ENCODE measurements at places on chromosomes 7 and 10.

- DNase-seq, result peak; percentile 51
Observed at GRCh38 chr7:333393-333764, 43.4 kb downstream of the FOXL3 start.

DNA sequence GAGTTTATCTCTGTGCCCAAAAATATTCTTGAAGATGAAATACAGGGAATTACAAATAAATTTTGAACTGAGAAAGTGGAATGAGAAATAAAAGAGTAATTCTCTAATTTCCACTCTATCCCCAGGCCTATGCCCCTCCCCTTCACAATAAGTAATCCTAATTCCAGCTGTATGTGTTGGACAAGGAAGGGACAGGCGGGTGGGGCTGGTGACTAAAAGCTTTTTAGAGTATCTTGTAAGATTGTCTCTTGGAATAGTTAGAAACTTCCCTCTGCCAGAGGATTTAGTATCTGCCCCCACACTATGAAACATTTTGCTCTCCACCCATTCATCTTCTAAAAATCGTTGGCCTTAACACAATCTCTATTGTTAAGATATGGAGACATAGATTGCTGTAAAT, 199.2 kb downstream of the MBL2 start:
- peak; percentile 19 for DNase-seq

DNA sequence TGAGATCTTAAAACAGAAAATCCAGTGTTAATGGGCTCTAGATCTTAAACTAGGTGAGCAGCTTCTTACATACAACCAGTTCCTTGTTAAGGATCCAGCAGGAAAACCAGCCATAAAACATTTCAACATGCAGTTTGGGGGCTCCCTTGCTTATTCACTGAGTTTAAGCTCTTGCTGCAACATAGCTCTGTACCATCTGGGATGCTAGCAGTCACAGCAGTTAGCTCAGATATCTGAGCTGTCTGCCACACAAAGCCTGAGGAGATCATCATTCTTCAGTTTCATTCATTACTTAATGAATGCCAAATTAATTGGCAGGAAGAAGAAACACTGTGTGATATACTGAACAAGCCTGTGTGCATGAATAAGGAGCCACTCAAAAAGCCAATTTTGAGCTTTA, 62.8 kb downstream of the PODXL start:
- DNase-seq, result no peak

DNA sequence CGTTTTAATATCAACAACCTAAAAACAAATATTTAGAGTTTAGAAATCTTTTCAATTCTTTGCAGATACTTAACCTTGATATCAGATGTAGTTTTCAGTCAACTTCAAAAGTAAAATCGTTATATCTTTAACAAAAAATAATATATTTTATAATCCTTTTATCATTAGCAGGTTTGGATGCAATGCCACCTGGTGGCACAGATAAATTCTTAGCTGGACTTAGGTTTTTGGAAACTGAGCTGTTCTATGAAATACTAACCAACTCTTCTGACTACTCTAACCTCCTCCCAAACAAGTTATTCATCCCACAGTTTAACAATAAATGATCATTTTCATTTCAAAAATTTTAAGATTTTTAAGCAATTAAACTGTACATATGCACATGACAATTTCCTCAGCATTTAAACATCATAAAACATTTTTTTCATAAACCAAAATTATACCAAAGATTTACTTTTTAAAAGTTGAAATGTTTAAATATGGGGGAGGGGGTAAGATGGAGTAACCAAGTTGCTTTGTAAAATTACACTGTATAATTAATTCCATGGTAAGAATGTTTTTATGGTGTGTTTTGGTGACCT, 56.9 kb downstream of the HIBADH start:
- peak; percentile 63 for DNase-seq

DNA sequence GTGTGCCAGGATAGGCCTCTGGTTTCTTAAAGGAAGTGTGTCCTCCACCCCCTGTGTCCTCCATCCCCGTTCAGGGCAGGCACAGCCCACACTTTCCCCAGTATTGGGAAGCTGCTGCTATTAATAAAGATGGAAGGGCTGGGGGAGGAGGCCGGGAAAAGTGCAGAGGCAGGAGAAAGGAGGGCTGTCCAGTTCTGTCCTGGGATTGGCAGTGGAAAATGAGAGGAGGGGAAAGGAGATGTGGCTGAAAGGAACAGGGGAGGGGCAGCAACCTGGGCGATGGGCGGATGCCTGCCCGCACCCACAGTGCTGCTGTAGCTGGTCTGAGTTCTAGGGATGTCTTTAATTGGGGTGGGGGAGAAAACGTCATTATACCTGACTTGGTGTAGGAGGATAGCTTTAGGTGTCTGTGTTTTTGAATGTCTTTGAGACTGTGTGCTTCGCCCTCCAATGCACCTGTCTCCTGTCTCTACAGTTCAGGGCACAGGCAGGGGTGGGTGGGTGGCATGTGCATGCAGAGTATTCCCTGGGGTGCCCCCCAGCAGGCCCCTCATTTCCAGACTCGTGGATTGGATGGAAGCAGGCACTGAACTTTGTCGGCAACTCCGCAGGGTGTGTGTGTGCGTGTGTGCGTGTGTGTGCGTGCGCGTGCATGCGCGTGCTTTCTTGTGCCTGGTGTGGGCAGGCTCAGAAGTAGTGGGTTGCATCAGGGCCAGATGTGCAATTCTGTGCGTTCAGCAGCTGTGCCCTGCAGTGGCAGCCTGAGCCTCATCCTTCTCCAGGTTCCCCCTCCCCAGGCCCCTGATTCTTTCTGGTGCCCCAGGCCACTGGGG, 2.5 kb downstream of the TRIM8 start:
- peak; percentile 58 for DNase-seq

DNA sequence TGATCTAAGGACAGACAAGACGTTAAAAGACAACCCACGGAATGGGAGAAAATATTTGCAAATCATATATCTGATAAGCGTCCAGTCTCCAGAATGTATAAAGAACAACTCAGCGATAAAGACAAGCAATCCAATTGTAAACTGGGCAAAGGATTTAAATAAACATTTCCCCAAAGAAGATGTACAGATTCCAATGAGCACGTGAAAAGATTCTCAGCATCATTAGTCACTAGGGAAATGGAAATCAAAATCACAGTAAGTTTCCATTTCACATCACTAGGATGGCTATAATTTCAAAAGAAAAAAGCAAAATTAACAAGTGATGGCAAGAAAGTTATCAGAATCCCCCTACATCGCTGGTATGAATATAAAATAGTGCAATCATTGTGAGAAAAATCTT, 316.1 kb downstream of the SFMBT2 start:
- DNase-seq, result no peak

DNA sequence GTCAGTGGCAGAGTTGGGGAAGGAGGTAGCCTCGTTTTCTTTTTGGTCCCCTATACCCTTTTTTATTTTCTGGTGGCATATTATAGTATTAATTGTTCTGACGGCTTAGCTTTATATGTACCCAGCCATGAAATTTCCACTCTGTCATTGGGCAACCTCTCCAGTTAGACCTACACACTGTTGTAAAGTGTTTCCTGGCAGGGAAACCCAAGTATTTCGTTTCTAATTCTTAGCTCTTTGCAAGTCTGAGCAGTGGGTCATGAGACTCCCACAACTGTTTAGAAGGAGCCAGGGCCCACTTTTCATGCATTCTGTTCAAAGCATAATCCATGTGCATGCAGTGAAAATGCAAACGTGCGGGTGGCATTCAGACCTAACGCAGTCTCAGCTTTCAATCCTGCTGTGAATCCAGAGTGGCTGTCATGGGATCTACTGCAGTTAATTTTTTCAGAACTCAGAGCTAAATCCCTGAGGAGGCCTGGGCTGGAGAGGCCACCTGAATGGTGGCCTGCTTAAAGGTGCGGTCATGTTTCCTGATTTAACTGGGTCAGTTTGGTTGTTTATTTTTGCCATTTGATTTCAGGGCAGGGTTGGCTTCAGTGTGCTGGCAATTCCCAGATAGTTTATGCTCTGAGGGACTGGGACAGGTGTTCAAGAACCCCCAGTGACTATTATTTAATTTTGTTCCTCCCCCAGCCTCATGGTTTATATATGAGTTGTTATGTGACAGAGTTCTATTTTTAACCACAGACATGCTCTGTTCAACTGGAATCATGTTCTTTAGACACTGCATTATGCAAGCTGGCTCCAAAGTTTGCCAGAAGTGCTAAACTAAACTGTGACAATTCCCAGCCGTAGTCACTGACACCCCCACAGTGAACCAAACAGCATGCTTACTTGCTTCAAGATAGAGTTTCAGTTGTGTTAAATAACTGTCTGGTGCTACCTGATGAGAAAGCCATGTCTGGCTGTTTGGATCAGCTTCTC, 27.4 kb upstream of the SYPL1 start:
- DNase-seq, result peak; percentile 22

DNA sequence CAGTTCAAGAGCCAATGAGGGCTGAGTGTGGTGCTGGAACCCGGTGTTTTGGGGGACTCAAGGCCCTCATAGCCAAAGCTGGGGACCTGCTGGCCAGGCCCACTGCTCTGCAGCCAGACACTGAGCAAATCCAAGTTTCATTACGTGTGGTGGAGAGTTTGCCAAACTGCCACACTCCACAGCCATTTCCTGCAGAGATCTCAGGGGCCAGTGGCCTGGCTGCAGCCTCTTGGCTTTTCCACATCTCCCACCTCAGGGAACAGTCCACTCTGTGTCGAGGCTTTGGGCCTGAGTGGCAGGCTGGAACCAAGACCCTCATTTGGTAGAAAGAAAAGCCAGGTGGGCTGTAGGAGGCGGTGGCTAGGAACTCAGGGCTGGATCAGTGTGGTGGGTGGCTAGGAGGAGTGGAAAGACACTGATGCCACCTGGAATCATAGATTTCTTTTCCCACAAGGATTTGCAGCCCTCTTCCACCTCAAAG, 3.2 kb downstream of the HOXA11 start:
- DNase-seq, result no peak

DNA sequence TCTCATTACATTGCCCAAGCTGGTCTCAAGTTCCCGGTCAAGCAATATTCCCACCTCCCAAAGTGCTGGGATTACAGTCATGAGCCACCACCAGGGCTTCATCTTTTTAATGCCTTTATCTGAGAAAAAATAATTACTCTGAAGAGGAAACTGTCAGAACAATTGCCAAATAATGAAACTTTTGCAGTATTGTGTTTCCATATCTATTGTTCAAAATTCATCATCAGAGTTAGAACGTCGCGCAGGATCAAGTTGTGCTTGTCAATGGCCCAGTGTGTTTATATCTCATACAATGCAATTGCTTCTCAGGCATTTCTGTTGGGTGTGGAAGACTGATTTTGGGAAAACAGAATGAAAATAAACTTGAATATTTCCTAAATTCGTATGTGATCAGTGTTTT, 143.1 kb downstream of the ARID5B start:
- no peak for DNase-seq

- no peak for DNase-seq
Observed at GRCh38 chr10:131300508-131300907, 11.0 kb downstream of the TCERG1L start.

DNA sequence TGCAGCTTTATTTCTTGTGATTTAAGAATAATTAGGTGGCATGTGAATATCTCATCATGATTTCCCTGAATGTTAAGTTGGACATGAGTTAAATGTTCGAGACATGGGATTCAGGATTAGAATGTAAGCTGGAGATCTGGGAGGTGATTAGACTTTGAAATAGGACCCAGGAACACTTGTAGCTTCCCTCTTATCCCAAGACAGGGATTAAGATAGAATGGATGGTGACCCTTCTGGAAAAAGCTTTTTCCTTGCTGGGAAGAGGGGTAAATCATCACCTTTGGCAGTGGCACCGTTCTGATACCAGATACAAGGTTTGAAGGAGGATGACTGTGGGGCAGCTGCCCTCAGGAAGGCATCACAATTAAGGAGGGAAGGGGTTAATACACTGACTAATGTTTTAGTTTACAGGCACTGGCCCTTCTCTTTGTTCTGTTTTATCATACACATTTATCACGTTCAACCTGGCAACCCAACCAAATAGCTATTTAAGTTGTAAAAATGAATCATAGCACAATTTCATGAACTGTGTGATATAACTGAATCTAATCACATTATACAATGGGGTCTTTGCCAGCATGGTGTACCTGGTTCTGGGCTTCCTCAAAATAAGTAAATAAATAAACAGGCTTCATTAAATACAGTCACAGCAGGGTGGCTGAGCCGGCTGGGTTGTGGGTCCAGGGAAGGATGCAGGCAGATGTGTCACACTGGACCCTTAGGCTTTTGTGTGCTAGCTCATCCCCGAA, 212.7 kb downstream of the LRMDA start:
- no peak for DNase-seq

- no peak for DNase-seq
Observed at GRCh38 chr7:36605261-36606051, 118.8 kb downstream of the AOAH start.

- DNase-seq, result peak; percentile 20
Observed at GRCh38 chr7:42692621-42693020, 219.2 kb downstream of the C7orf25 start.

DNA sequence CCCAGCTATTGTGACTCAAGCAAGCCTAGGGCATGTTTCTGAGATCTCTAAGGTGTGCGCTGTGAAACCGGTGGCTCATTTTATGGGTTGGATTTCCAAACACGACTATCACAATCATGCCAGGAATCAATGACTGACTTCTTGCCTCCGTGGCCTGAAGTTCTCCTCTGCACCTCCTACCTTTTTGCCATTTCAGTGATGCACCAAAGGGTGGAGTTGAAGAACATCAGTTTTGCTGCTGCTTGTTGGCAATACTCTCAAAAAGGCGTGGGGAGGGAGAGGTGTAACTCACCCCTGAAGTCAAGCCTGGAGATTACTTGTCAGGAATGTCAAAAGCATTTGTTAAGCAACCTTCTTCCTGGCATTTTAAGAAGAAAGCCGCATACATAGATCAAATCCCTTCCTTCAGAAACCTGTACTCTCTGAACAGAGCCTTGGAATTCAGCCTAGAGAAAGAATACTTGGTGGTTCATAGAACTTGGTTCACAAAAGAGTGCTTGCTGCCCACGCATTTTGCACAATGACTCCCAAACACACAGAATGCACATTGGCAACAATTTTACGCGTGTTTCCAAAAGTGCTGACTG, 41.0 kb downstream of the KIAA1217 start:
- peak; percentile 72 for DNase-seq

DNA sequence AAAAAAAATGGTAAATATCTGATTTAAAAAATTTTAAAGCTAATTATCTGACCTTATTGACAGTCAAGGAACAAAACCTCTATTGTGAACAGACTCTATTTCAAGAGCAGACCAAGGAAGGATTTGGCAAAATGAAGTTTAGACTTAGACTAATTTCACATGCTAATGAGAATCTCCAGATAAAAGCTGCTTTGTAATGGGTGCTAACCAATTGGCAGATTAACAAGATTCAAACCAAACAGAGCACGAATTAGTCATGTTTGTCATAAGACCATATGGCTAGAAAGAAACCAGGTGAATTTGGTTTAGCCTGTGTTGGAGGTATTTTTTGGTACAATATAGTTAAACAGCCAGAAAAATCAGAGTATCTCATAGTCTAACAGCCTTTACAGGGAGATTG, 429.1 kb upstream of the NFE2L3 start:
- DNase-seq, result no peak

DNA sequence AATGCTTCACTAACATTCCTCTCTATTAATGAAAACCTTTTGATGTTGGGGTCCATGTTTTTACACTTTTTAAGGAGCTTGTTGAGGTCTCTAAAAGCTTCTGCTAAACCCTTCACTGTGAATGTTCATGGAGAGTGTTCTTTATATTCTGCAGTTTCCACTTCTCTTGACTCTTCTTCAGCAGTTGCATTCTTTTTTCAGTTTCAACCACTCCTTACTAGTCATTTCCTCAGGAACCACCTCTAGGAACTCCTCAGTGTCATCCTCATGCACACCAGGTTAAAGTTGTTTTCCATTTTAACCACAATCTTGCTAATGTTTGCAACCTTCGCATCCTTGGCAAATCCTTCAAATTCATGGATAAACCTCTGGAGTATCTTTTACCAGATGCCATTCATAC, 821.6 kb downstream of the ANKRD7 start:
- no peak for DNase-seq
